A549 treated with CpdA at 1 μM for 4 hours (cell line): ENCODE measurements at places on chromosomes 16 and 17. TPM values are rescaled to one million over a fixed set of nuclear protein-coding genes. Genes with fewer than 3 reads are reported as not detected.

LPO gene
- not detected in 5 replicates for total RNA-seq

CTRB2 gene
- total RNA-seq: not detected in 5 replicates

WSCD1 gene
- total RNA-seq: 2.1 to 3.8 TPM (median 3.4 TPM) in 5 replicates

RND2 gene
- total RNA-seq: 0.13 to 0.24 TPM (median 0.15 TPM) in 5 replicates

KRT33A gene
- total RNA-seq: not detected in 5 replicates

MFAP4 gene
- total RNA-seq: 0.07 TPM in 1 of 5 replicates, not detected in the others

RAB26 gene
- 1.8 to 4.3 TPM (median 4.1 TPM) in 5 replicates for total RNA-seq

KRTAP17-1 gene
- not detected in 5 replicates for total RNA-seq

NCOR1 gene
- total RNA-seq: 70.0 to 83.2 TPM (median 74.7 TPM) in 5 replicates

KIF19 gene
- 0.01 to 0.05 TPM in 2 of 5 replicates, not detected in the others for total RNA-seq
